Dermis blood vessel endothelial cell (primary cell): ENCODE measurements at places on chromosomes 3 and 15. TPM values are rescaled to one million over a fixed set of nuclear protein-coding genes. Genes with fewer than 3 reads are reported as not detected.

GRCh38 chr3:10722911-10723310, 93.1 kb upstream of the SLC6A11 start:
- DNase-seq: no peak

CCR4 gene
- total RNA-seq: under 0.01 and 0.05 TPM in 2 replicates

AHSG gene
- 0.05 TPM in 1 of 2 replicates, not detected in the other for total RNA-seq

DNA sequence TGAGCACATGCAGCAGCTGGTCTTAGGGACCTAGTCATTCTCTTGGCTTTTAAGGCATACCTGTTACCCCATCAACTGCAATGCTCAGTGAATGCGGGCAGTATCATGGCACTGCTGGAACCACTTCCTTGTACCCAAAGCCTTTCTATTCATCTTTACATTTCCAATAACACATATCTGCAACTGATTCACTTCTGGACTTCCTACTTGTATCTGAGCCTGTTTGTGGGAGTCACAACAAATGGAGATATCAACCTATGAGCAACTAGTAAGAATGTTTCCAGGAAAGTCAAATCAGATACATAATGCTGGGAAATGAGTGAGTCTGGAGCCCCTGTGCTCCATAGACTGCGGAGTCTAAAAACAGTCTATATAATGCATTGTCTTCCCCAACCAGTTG, 61.4 kb upstream of the PARL start:
- DNase-seq: no peak

GRCh38 chr15:31558840-31559239, 232.2 kb downstream of the KLF13 start:
- DNase-seq: no peak

DNA sequence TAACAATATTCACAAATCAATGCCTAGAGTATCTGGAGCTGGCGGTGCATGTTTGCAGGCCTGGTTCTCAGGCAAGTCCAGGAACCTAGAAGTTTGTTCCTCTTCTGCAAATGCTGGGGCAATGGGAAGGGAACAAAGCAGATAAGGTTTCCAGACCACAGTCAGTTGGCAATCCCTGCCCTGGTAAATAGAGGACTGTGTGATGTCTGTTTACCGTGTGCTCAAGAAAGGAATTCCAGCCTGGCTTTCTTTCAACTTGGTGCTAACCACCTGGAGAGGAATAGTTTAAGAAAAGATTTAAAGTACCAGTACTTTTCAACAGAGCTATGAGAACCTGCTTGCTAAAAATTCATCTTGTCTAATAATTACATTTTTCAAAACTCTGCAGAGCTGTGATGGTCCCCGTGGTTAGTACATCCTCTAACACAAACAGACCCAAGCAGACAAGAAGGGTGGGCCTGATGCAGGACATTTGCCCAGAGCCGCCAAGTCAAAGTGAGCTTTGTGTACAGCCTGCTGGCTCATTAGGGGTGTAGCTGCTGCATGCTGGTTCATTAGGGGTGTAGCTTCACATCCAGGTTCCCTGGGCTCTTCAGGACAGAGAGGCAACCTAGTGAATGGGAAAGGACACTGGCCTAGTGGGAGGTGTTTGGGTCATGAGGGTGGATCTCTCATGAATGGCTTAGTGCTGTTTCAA, 220.5 kb downstream of the SQOR start:
- DNase-seq: no peak
